ENCODE measurements at places on chromosomes 3 and 15.

- DNase-seq = no peak
Observed at GRCh38 chr3:152413240-152413639, 144.5 kb downstream of the MBNL1 start.

GRCh38 chr3:4313606-4314293 is 10.6 kb downstream of the SETMAR start:
- no peak for DNase-seq

- DNase-seq = no peak
Observed at GRCh38 chr3:182527745-182528144, 265.6 kb upstream of the ATP11B start.

DNA sequence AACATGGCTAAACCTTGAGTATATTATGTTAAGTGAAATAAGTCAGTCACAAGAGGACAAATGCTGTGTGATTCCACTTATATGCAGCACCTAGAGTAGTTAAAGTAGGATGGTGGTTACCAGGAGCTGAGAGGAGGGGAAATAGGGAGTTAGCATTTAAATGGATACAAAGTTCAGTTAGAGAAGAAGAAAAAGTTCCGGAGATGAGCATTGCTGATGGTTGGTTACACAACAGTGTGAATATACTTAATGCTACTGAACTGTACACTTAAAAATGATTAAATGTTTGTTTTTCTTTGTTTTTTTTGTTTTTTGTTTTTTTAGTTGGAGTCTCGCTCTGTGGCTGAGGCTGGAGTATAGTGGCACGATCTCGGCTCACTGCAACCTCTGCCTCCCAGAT is 67.7 kb upstream of the OSTN start:
- no peak for DNase-seq

- DNase-seq = no peak
Observed at GRCh38 chr15:94674296-94674695, 442.9 kb downstream of the MCTP2 start.

DNA sequence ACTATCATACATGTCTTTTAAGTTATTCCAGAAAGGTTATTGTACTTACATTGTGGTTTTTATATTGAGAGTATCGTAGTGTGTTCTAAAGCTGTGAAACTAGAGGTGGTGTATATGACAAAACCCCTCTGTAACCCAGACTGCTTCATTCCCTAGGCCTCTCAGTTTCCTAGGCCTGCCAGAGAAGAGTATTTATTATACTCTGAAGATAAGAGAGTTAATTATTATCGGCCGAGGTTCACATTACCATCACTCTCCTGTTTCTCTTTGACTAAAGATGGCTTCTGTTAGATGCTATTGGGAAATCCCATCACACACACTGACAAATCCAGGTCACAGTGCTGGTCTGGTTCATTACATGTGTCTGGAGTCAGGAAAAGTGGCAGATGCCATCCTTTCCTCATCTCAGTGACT is 20.5 kb downstream of the EXOSC7 start:
- DNase-seq = no peak

DNA sequence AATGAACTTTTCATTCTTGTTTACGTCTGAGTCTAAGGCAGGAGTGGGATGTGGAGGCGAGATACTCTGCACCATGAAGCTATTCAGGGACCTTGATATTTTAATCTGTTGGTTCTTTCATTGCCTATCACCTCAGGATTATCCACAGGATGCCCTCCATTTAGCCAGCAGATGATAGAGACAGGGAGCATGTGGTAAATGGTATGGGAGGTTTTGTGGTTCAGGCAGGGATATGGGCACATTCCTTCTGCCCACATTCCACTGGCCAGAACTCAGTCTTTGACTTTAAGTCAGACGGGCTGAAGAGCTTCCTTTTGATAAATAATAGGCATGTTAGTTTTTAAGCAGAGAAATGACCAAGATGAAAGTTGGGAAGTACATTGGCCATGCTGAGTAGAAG is 548.0 kb upstream of the CCDC54 start:
- DNase-seq = no peak

- DNase-seq = no peak
Observed at GRCh38 chr3:18443665-18444594, 18.8 kb upstream of the SATB1 start.
